Activated T-cell treated with anti-CD3 and anti-CD28 coated beads, Interleukin-2, amount 50 U/mL, for 48 hours (primary cell): ENCODE measurements at places on chromosomes 12 and 14.

DNA sequence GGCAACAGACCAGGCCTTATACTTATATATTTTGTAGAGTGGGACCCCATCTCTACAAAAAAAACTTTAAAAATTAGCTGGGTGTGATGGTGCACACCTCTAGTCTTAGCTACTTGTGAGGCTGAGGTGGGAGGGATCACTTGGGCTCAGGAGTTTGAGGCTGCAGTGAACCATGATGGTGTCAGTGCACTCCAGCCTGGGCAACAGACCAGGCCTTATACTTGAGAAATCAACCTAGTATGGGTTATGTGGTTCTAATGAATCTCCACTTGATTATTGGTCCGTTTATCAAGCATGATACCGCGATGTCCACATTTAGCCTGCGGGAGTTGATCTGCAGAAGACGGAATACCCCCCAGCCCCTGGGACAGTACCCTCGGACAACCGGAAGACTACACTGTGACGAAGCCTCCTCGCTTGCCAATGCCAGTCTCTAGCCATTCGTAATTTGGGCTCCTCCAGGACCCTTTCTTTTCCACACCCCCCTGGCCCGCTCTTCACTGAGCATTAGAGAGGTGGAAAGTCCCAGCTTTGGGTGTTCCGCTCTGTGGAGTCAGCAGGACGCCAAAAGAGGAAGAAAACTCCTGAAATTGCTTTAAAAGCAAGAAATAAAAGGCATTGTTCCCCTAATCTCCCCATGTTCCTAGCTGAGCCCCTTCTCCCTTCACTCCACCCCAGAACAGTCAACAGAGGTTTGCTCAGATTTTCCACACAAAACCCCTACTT, 19.4 kb downstream of the LTBP2 start:
- DNase-seq, result no peak

GRCh38 chr12:29073631-29074239, 75.3 kb upstream of the FAR2 start:
- no peak for DNase-seq

DNA sequence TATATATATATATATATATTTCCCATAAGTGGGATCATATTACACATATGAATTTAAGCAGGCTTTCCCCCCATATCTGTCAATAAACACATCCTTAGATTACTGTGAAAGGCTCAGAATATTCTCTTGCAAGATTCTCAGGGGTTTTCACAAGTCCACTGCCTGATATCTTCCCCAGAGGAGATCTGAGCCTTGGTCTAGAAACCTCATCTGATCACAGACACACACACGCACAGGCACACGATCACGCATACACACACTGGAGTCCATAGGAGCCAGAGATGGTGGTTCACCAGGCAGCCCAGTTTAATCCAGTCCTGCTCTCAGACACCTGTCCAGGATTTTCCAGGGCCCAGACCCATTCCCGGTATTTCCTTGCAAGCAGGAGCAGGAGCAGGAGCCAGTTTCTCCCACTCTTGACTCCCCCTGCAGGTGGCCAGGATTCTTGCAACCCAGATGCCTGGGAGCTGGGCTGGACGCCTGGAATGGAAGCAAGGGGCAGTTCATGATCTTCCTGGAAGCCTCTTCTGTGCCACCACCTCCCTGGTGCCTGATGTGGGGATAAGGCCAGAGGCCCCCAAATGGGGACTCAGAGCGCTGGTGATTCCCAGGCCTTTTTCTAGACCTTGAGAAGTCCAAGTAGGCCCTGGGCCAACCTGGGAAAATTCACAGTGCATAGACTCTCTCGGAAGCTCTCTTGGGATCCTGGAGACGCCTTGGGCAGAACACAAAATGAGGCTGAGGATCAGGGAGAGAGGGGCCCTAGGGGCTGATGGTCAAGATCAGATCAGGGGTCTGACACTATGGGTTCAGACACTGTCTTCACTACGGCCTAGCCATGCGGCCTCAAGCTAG, 16.5 kb upstream of the KRT78 start:
- peak; percentile 57 for DNase-seq

- DNase-seq, result no peak
Measured at GRCh38 chr12:115802767-115803166, 474.7 kb downstream of the MED13L start.

DNA sequence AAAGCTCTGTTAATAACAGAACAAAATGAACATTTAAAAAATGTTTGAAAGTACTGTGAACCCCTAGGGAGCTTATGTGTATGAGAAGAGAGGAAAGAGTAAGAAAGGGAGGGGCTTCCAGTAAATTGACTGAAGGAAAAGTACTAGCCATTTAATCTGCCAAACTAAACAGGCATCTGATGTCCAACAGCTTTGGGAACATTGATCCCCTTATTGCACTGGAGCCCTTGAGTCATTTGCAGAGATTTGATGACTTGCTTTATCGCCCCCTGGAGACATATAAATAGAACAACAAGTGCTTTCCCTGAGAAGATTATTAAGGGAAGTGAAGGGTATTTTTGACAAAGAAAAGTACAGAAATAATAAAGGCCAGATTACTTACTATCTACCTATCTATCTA, 319.3 kb upstream of the NOVA1 start:
- DNase-seq, result no peak

GRCh38 chr12:15562263-15562662, 226.9 kb downstream of the EPS8 start:
- no peak for DNase-seq

GRCh38 chr12:30795410-30796312, 40.9 kb upstream of the CAPRIN2 start:
- DNase-seq, result peak; percentile 84

DNA sequence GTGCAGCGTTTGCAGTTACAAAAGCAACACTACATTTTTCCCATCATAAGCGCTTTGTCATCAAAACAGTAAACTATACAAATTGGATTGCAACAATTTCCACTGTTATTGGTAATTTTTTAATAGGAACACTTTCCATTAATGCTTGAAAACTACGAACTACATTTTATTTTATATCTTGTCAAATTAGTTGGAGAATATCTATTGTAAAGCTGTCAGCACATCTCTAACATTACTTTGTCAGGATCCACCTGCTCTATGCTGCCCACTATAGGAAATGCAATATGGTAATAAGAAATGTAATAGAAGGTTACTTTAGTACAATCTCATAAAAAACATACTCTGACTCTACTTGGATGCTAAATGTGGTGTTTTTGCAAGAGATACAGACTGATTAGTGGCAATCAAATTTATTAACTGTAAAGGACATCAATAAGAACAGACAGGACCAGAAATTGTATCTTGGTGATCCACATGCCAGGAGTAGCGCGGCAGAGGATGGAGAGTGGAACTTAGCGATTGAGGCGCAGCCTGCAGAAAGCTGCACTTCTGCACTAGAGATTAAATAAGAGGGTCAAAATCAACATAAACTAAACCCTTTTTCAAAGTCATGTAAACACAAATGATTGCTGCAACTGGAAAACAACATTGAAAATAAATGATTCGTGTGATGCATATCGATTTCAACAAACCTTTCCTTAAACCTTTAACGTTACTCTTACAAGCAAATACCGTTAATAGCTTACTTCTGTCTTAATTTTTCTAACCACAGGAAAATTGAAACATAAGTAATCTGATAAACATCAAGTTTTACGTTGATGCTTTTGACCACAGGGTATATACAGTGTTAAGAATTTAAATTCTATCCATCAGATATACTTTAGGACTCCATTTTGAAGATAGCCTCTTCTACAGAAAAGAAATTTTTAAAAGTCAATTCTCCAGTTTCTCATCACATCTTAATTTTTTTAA, 3.6 kb upstream of the ARID2 start:
- DNase-seq, result no peak

DNA sequence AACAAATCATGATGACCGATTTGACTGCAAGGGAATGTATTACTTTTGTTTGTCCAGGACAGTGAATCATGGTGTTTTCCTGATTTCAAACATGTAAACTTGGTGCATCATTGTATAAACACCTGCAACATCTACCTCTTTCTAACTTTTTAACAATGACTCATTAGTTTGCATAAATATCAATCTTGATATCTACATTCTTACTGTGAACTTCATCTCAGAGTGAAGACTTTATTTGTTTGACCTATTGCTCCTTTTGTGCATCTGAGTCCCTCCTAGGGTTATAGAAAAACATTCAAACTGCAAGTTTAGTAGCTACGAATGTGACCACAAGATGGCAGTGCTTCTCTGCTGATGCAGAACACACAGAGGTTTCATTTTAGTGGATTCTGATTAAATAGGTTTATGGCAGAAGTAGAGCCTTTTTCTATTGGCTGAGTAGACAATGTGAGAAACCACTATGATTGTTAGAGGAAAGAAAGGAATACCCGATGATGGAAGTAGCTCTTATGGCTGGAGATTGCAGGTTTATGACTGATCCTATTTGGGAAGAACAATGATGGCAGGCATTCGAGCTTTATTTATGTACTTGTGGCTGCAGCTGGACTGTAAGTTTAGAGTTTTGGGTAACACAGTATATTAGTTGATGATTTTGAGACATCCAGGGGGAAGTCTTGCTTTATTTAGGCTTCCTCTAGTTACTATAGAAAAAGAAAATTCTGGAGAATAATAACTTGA, 244.2 kb upstream of the OR4E1 start:
- peak; percentile 50 for DNase-seq

- no peak for DNase-seq
Measured at GRCh38 chr14:93895023-93895604, 32.0 kb upstream of the FAM181A start.

DNA sequence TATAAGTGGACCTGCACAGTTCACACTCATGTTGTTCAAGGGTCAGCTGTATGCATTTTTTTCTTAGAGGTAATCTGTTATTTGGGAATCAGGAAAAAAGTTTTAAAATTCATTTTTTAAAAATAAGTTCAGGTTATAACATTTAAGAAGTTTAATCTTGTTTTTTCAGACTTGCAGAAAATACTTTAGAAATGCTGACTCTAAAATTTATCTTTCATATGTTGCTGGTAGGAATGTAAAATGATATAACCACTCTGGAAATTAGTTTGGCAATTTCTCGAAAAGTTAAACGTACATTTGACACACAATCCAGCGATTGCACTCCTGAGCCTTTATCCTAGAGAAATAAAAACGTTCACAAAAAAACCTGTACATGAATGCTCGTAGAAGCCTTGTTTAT, 4.7 kb downstream of the VRK1 start:
- DNase-seq, result no peak

DNA sequence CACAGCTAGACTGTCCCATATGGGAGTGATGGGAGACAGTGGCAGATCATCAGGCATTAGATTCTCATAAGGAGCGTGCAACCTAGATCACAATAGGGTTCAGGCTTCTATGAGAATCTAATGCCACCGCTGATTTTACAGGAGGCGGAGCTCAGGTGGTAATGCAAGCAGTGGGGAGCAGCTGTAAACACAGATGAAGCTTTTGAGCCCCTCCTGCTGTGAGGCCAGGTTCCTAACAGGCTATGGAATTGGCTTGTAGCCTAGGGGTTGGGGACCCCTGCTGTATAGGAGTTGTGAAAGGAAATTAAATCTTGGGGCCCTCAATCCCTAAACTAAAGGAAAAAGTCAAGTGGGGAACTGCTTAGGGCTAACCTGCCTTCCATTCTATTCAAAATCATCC, 29.6 kb downstream of the ADIPOR2 start:
- no peak for DNase-seq

DNA sequence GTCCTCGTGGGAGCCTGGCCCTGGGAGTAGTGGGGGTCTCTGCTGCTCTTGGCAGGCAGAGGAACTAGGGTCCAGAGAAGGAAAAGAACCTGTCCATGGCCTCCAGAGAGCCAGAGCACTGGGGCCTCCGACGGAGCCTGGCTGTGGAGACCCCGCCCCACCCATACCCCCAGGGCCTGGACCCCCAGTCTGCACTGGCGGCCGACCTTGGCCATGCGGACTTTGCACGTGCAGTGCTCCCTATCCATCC, 1.1 kb downstream of the BEGAIN start:
- DNase-seq, result no peak

DNA sequence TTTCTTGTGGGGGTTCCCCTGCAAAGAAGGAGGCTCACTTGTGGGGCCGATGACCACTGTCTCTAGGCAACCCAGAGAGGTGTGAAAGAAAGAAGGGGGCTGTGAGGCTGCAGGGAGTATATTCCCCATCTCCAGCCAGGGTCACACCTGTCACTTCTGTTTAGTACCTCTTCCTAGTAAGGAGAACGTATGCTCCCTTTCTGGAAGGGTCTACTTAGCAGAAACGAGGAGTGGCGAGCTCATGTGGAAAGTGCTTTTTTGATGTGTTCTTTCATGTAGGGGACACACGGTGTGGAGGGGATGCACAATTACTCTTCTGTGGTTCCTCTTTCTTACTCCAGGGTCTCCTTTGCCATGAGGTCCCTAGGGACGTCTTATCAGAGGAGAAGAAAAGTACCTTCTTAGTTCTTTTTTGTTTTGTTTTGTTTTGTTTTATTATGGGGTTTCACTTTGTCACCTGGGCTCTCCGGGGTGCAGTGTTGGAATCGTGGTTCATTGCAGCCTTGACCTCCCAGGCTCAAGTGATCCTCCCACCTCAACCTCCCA, 58.3 kb downstream of the PRKCH start:
- DNase-seq, result no peak

- peak; percentile 54 for DNase-seq
Measured at GRCh38 chr14:20623798-20624197, 17.7 kb downstream of the OR6S1 start.

GRCh38 chr12:6285063-6285477, 25.4 kb upstream of the PLEKHG6 start:
- peak; percentile 73 for DNase-seq

GRCh38 chr14:28308734-28309133, 457.9 kb upstream of the FOXG1 start:
- no peak for DNase-seq

- no peak for DNase-seq
Measured at GRCh38 chr14:103137689-103138300, 14.5 kb downstream of the TNFAIP2 start.
